Forelimb muscle (tissue), 1 donor: ENCODE measurements at places on chromosomes 3 and 15.

GRCh38 chr15:83955806-83956265 lies 279.7 kb upstream of the GOLGA6L4 start:
- no peak for DNase-seq

DNA sequence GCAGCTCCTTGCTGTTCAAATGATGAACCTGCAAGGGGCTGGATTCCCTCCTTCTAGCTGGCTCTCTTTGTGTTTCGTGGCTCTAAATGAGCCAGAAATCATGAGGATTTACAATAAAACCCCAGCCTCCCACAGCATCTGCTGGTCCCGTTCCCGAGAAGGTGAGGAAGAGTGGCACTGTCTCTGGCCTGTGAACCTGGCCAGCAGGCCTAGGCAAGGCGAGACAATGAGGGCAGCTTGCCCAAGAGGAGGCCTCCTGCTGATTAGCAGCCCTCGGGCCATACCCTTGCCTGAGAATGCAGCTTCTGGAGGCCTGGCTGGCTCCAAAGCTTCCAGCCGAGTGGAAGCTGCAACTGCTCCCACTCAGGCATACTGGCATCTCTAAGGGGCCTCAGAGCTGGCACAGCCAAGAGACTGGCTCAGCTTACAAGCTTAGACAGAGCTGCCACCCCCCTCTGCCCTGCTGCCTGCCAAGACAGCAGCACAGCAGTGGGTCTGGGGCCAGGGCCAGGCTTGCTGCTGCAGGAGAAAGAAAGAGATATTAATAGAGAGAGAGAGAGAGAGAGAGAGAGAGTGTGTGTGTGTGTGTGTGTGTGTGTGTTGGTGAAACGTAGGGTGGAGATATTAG lies 76.5 kb downstream of the HMG20A start:
- DNase-seq: no peak

- no peak for DNase-seq
Measured at GRCh38 chr3:129033633-129034321, 26.8 kb upstream of the GP9 start.

- no peak for DNase-seq
Measured at GRCh38 chr15:69996321-69997160, 101.2 kb downstream of the TLE3 start.
